NCI-H524 (cell line): ENCODE measurements at places on chromosomes 7 and 10.

- DNase-seq = peak; percentile 29
Measured at GRCh38 chr10:123559066-123559822, 106.9 kb upstream of the GPR26 start.

- DNase-seq = no peak
Measured at GRCh38 chr7:112481833-112482670, 1.3 kb downstream of the LSMEM1 start.

- no peak for DNase-seq
Measured at GRCh38 chr10:86851328-86852207, 95.1 kb downstream of the BMPR1A start.

DNA sequence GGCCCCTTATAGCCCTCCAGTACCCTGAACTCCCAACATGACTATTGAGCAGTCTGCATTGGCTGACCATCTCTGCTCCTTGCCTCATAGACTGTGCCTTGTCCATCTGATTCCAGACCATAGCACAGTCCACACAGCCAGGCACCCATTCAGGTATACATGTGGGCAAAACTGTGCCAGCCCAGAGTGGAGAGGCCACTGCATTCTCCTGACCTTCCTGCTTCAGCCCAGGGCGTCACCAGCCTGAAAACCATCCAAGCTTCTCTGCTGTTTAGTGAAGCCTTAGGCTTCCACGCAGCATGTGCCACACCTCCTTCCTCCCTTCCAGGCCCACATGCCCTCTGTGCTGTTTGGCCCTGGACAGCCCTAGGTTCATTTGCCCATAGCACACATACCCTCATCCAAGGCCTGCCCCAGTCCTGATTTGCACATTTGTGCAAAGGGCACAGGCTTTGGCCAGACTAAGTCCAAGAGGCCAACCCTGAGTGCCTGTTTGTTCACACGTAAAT lies 10.5 kb downstream of the DDX56 start:
- no peak for DNase-seq

DNA sequence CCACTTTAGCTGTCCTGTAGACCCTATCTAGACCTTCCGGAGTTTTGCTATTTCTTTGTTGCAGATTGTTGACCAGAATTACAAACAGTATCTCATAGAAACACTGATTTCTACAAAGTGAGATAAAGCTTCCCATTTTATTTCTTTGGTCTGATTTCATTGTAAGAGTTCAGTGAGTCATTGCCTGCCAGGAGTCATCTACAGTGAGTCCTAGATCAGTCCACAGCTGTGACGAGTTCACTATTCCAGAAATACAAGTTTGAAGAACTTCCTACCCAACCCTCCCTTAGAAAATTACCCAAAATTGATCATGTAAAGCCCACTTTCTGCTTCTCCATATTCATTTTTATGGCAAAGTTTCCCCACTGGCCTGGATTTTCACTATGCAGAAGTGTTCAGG lies 905.5 kb downstream of the CNTNAP2 start:
- no peak for DNase-seq

GRCh38 chr10:30834153-30834552 lies 197.5 kb downstream of the ZNF438 start:
- DNase-seq = no peak

- no peak for DNase-seq
Measured at GRCh38 chr7:154568346-154568745, 434.6 kb downstream of the PAXIP1 start.

DNA sequence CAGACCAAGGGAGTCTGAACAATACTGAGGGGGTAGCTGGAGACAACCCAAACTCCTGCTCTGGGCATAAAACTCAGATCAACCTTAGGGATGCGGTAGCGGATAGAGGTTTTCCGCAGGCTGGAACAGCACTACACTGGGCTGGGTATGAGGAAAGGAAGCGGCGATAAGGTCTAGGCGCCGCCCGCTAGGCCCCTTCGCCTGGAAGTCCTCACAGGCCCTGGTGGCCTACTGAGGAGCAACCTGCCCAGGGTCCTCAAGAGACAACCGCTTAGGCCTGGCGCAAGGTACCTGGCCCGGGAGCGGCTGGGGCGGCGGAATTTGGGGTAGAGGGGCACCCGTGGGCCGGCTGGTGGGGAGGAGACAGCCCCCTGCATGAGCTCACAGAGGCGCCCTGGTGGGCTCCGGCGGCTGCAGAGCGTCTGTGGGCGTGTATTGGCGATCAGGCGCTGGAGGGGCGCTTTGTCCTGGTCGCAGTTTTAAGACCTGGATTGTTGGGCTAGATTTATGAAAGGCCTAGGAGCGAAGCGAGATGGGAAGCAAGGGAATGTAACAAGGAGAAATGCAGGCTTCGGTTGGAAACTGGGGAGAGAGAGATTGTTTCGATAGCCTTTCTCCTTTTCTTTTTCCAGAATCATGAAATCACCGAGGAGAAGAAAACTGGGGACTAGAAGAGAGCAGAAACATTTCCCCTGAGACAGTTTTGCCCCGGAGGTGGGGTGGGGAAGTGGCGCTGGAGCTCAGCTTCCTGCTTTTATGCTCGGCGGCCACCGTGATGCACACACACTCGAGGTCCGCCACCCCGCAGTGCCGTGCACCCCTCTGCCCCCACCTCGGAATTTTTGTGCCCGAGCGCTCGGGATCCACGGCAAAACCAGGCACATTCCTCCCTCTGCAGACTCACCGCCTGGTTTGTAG lies 2.4 kb upstream of the NKX2-3 start:
- DNase-seq = no peak

- no peak for DNase-seq
Measured at GRCh38 chr7:95874541-95875265, 102.3 kb downstream of the DYNC1I1 start.

GRCh38 chr7:128887169-128888038 lies 23.1 kb downstream of the KCP start:
- no peak for DNase-seq

DNA sequence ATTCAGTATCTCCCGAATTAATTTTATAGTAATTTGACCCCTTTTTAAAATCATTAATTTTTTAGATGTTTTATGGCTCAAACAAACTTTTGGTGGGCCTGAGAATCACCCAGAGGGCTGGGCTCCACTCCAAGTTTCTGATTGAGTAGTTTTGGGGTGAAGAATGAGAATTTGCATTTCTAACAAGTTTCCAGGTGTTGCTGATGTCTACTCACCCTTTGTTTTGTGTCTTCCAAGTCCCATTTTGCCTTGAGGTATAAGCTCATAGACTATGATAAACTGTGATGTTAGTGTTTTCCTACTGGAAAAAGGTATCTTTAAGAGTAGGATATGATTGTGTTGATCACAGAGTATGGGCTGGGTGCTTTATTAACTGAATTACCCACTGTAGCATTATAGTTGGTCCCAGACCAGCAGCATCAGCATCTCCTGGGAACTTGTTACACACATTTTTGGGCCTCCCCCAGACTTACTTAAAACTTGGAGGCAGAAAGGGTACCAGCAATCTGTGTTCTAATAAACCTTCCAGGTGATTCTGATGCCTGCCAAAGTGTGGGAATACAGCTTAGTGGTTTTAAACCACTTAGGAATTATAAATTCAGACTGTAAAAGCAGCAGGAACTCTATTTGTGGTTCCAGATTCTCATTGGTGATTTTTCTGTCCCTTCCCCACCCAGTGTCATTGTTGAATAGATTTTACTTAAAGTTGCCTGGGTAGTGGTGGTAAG lies 19.1 kb downstream of the ZNRF2 start:
- DNase-seq = no peak

DNA sequence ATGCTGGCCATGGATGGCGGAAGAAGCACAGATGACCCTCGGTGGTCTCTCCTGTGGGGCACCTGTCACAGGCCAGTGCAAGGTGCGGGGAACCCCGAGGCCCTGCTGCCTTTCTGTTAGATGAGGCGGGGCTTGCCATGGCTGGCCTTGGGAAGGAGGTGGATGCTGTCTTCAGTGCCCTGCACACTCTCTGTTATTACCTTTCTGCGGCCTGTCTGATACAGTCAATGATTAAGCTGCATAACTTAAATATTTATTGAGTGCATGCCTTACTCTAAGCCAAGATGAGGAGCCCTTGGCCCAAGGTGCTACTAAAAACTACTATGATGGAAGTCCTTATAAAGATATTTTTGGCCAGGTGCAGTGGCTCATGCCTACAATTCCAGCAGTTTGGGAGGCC lies 36.7 kb upstream of the MNX1 start:
- DNase-seq = no peak

DNA sequence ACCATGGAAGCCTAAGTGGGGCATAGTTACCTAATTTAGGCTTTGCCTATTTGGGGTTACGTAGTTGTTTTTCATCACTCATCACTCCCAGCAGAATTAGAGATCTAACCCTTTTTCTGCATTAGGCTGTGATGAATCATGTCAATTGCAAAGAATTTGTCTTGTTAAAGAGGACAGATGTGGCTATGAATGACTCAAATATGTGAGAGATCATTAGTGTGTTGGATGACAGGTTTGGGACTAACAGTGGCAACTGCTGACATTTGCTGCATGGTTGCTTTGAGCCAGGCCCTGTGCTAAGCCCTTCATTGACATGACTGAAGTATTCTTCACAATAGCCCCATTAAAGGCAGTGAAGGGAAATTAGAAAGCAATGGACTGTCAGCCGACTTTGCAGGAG lies 83.4 kb upstream of the BMPER start:
- no peak for DNase-seq

- no peak for DNase-seq
Measured at GRCh38 chr10:127013691-127014473, 108.7 kb downstream of the DOCK1 start.

GRCh38 chr7:128084896-128085608 lies 53.8 kb upstream of the LRRC4 start:
- DNase-seq = no peak

DNA sequence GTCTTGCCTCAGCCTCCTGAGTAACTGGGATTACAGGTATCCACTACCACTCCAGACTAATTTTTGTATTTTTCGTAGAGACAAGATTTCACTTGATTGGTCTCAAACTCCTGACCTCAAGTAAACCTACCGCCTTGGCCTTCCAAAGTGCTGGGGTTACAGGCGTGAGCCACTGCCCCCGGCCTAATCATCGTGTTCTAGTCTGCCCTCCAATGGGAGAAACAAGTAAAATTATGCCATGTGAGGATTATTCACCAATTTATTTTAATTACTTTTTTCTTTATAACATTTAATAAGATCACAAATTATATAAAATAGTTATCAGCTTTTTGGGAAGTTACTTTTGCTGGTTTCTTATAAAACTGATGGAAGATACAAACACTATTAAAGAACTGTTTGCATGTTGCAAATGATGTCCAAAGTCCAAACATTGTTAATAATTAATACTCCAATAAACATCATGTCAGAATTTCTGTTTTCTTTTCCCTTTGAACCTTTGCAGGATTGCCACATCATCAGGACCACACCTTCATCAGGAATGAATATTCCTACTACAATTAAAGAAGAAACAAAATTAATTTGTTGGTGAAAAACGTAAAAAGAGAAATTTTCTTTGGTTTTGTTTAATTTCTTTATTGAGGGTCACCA lies 786 bp upstream of the AKR1C4 start:
- no peak for DNase-seq

DNA sequence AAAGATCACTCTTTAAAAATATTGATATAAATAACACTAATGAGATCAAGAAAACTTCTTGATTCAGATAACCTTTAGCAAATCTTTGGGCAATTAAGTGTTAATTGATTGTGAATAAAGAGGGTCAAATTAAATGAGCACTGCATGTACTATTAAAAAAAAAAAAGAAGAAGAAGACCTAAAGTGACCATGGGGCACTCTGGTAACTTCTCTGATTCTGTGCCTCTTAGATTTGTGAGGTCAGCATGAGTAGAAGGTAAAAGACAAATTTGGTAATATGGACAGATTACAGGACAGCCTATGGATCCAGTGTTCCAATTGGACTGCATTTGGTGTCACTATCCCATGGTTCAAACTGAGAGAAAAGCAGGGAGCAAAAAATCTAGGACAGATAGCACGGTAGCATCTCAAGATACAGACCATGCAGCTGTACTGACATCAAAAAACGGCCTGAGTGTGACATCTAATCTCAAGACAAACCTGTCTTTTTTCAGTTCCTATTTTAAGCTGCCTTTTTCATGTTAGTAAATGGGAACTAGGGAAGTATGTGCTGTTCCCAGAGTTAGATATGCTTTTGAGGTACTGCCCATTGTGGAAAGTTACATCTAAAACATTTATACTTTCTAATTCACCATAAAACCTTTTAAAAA lies 128.0 kb downstream of the KCND2 start:
- DNase-seq = no peak

DNA sequence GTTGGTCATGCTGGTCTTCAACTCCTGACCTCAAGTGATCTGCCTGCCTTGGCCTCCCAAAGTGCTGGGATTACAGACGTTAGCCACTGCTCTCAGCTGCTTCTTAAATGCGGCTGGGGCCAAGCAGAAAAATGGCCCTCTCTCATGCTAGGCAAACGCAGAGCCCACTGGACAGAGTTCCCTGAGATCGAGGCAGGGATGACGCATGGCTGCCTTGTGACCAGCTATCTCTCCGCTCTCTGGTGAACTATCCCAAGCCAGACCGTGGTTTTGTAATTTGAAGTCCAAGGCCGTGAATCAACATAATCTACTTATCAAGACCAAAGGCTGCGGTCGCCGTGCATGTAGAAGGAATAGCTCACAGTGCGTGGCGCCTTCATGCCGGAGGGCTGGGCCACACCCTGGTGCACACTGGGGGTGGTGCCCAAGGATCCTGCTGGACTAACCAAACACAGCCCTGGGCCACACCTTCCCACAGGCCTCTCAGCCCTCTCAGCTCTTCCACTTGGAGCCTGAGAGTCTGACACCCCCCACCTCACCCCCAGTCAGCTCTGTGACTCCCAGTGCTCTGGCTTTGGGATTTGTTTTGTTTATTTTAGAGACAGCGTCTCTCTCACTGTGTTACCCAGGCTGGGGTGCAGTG lies 88.1 kb upstream of the CUX1 start:
- no peak for DNase-seq

DNA sequence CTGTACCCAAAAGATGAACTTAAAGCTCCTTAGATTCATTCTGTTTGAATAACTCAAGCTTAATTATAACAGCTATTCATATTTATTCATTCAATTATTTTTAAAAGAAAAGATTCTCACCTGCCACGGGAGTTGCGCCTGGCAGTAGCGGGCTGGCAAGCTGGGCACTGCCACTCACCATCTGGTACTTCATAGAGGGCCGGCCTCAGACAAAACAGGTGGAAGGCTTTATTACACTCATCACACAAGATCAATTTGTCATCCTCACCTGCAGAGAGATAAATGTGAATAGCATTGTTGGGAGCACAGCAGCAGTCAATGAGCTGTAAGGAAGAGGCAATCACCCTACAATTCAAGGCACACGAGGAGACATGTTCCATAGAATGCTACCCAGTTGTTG lies 15.8 kb downstream of the FZD9 start:
- no peak for DNase-seq

- no peak for DNase-seq
Measured at GRCh38 chr10:132351611-132352010, 19.6 kb downstream of the LRRC27 start.

- DNase-seq = no peak
Measured at GRCh38 chr10:34835908-34836508, 20.9 kb upstream of the PARD3 start.
